ENCODE measurements at places on chromosomes 2 and 18.

- no peak for DNase-seq
These were observed 85.9 kb downstream of the UBE2E3 start for GRCh38 chr2:181066333-181066732.

GRCh38 chr2:143426296-143426695 is 297.1 kb downstream of the ARHGAP15 start:
- DNase-seq, result no peak

- DNase-seq, result no peak
These were observed 125.8 kb upstream of the EFEMP1 start for GRCh38 chr2:56049233-56049845.

DNA sequence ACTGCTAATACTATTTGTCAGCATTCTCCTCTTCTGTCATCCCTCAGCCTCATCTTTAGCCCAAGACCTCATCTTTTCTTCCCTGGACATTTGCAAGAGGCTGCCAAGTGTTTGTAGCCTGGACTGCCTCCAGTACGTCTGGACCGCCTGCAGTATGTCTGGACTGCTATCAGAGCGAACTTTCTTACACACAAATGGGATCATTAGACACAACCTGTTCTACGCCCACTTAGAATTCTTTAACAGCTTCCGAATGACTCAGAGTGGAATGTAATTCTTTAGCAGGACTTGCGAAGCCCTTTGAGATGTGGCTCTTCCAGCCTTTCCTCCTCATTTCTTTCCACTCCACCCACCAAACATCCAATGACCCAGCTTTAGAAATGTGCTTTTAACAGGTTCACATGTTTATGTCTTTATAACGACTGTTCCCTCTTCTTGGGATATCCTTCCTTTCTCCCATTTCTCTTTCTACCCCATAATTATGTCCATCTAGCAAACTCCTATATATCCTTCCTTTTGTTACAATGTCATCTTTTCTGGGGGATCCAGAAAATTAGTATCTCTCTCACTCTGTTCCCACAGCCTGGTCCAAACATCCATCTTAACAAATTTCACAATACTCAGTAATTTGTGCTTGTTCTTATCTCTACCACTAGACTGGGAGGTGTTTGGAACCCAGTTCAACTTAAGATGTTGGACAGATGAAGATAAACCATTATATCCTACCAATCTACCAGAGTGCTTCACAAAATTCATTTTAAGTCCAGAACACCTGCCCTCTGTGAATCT is 171.3 kb upstream of the PGAP1 start:
- DNase-seq, result no peak

DNA sequence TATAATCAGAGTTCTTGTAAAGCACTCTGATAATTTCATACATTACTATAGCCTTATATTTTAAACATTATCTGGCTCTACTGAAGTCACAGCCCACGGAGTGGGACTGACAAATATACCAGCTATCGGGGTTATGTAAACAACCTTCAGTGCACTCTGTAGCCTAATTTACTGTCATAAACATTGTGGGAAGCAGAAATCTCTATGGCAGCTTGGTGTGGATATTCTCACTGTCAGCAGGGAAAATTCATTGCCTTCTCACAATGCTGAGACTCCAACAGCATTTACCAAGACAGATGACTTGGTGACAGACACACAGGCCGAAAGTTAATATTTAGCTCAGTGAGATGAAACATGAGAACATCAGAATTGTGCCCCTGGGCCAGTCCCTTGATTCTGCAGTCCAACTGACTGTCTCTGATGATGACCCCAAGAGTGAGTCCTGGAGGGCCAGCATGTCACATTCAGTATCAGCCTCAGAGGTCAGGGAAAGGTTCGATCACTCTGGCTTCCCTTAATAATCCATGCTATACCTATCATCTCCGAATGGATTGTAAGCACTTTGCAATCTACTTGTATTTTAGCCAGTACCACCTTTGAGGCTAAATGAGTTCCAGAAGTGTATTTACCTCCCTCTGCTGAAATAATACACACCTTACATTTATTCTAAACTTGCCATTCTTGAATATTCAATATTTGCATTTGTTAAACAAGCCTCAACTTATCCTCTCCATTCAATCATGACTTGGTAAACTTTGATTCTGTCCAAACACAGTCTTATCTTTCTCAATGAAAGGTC is 146.2 kb upstream of the OSR1 start:
- no peak for DNase-seq

- no peak for DNase-seq
These were observed 24.6 kb downstream of the CTLA4 start for GRCh38 chr2:203892207-203892606.

DNA sequence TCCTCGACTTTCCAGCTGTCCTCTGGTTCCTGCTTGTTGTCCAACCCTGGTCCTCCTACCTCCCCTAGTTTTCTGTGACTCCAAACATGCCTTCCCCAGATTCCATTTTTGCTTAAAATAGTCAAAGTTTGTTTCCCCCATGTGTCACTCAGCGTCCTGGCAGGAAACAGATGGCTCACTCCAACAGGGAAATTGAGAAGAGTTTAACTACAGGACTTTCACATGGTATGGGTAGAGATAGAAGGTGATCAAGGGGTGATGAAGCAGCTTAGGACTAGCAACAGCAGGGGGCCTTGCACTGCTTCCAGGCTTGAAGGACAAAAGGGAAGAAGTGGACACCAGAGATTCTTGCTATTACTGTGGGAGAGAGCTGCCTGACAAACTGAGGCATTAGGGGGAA is 6.1 kb upstream of the CUL3 start:
- no peak for DNase-seq

All from stimulated activated CD4-positive, alpha-beta T cell treated with anti-CD3 and anti-CD28 coated beads, Interleukin-1b, Interleukin-23, amount 100 ng/mL, for 1 hour (primary cell).